ENCODE measurements at places on chromosomes 3 and 15.

DNA sequence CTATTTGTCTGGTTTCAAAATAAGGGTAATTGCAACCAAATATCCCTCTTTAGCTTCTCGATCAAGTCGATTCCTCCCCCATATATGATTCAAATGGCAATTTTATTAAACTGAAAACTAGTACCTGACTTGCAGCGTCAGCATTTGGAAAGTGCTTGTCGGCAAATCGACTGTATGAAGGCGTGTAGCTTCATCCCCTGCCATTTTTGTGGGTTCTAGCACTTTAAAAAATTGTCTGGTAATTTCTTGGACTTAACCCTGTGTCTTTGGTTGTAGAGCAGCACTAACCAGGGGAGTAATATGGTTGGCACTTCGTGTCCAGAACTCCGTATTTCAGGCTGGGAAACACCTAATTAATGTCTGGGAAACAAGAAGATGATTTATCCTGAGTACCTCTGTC, 573 bp downstream of the MME start:
- no peak for DNase-seq

GRCh38 chr15:85597155-85597815, 197.4 kb downstream of the KLHL25 start:
- DNase-seq: peak; percentile 39

DNA sequence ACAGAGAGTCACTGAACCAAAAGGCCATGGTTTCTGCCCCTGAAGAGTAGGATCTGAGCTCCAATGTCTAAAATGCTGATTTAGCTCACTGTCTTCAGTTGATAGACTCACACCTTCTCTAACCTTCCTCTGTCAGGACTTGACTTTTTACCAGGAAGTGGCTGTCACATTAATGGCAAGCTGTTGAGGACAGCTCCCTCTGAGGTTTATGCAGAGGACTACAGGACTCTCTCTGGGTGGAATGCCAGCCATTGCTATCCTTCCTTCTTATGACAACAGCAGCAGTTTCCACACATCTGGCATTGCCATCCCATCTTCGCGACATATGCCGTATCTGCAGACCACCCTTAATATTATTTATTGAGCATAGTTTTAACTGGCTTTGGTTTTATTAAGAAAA, 103.8 kb upstream of the PRICKLE2 start:
- DNase-seq: no peak

- DNase-seq: no peak
Observed at GRCh38 chr3:152197937-152198336, 70.8 kb upstream of the MBNL1 start.

- DNase-seq: no peak
Observed at GRCh38 chr3:46710229-46710628, 7.4 kb downstream of the PRSS50 start.

GRCh38 chr3:55426486-55426885, 60.6 kb downstream of the WNT5A start:
- DNase-seq: no peak

- DNase-seq: no peak
Observed at GRCh38 chr15:89707577-89707976, 17.0 kb downstream of the WDR93 start.

DNA sequence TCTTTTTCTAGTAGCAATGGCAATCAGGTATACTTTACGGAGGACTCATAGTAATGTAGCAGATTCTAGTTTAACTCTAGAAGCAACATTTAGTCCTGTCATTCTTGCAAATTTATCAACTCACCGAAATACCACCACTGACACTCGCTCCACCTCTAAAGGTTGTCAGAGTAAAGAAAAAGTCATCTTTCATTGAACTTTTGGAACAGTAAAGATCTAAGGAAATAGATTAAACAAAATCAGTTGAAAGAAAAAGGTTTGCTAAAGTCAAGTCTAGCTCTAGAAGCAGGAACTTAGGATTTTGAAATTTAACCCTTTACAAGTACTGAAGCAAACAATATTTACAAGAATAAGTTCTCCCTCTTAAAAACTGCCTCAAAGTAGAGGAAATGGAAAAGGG, 8.7 kb downstream of the ATP8B4 start:
- no peak for DNase-seq

- no peak for DNase-seq
Observed at GRCh38 chr3:67883766-67884165, 229.4 kb upstream of the SUCLG2 start.

Data from CD8-positive, alpha-beta T cell (primary cell).